NCI-H526 (cell line): ENCODE measurements at places on chromosomes 2 and 18.

GRCh38 chr2:128789776-128790455 is 471.2 kb upstream of the HS6ST1 start:
- DNase-seq = no peak

DNA sequence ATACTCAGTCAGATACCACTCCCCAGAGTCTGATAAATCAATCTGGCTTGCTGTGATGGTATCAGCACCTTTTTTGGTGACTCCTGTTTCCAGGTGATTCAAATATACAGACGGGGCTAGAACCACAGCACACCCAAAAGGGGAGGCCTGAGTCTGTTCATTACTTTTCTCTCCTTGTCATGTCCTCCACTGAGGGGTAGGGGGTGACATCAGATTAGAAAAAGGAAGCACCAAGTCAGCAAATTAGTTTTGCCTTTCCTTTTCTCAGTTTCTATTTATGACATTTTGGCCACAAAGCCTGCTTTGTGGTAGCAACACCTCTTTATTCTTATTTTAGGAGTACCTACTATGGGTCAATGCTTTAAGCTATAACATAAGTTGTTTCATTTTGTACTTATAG is 127.4 kb downstream of the CCDC102B start:
- DNase-seq = peak; percentile 48

- DNase-seq = no peak
Measured at GRCh38 chr2:234368861-234369261, 128.0 kb downstream of the ARL4C start.

GRCh38 chr2:222174450-222174849 is 124.3 kb downstream of the PAX3 start:
- DNase-seq = no peak

- DNase-seq = no peak
Measured at GRCh38 chr2:238021327-238021726, 39.5 kb upstream of the SCLY start.

GRCh38 chr2:225932811-225933413 is 533.4 kb downstream of the NYAP2 start:
- DNase-seq = no peak

GRCh38 chr18:70207181-70207580 is 1.7 kb upstream of the RTTN start:
- DNase-seq = no peak

DNA sequence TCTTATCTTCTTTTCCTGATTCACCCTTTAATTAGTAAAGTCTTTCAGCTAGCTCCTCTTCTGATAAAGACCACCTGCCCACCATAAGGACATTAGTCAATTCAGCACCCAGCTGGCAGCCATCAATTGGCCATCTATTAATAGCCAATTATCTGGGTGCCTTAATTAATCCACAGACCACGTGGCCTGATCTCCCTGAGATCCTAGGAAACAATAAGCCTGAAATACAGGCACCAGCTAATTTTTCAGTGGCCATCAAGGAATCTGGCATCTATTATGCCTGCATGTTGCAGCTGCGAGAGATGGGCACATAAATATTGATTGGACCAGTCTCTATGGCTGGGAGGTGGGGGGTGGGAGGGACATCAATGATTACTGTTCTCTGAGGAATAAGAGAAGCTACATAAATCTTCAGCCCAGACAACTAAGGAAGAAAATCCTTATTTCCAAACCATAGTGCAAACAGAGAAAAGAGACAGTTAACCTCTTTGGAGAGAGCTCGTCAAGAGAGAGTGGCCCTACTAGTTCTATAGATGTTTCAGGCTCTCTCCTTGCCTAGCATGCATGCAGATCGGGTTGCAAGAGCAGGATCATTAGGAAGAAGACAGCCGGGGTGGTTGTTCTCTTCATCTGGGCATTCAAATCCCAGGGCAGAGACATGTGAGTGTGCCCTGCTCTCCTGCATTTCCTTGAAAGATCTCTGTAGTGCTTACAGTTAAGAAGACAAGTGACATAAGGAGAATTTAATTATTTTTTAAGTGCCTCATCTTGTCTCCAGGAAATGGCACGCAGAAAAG is 8.7 kb downstream of the GALNT14 start:
- DNase-seq = no peak

DNA sequence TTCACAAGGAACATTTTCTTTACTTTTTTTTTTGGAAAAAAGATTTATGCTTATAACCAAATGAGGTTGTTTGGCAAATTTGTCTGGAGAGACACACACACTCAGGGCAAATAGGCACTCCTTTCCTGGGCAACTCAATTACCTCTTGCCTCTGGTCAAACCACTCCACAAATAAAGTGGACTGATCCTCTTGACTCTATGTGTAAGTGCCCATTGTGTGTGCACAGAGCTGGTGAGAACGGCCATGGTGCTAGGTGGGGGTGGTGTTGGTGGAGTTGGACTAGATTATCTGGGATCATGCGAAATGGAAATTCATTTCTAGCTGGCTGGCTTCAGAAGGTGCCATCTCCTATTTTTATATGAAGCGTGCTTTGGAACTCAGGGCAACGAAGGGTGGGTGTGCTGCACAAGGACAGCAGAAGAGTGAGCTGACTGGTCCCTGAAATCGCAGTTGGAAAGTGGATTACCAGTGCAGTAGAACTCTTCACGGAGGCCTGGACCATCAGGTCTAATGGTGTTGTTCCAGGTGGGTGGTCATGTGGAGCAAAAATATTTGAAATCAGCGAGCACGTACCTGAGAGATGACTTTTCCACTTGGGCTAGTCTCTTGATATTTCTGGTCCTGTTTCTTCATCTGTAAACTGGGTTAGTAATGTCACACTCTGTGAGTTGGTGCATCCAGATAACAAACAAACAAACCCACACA is 149.9 kb downstream of the RPIA start:
- DNase-seq = no peak
